ENCODE measurements at places on chromosomes 2 and 18.

DNA sequence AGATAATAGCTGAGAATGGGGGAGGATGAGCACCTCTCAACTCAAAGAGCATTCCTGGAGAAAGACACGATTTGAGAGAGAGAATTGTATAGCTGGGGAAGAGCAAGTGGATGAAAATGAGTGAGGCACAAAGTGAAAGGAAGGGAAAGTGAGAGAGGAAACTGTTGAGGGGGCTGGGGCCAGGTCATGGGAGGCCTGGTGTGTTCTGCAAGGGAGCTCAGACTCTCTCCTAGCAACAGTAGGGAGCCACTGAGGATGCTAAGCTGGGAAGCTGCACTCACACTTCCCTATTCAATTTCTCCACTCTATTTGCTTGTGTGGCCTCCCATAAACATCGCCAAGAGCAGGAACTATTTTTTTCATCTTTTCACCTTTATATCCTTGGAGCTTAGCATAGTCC lies 14.8 kb downstream of the EVA1A start:
- no peak for DNase-seq

GRCh38 chr2:109143214-109144187 lies 14.5 kb downstream of the SH3RF3 start:
- no peak for DNase-seq

GRCh38 chr2:96918754-96919550 lies 49.1 kb upstream of the SEMA4C start:
- DNase-seq, result no peak

- DNase-seq, result no peak
Measured at GRCh38 chr2:29212009-29212408, 96.8 kb downstream of the CLIP4 start.

DNA sequence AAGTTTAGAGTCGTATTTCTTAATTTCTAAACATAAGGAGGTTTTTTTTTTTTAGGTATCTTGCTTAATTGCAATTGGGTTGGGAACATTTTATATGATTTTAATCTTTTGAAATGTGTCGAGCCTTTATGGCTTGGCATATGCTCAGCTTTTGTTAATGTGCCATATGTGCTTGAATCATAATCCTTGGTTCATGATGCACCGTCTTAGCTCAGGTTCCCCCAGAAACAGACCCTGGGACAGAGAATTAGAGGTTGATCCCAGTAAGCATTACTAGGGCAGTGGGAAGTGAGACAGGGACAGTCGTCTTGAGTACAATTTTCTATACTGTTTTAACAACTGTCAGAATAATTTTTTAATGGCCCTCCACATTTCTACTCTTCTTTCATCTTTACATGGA lies 9.3 kb downstream of the CHCHD5 start:
- DNase-seq, result no peak

DNA sequence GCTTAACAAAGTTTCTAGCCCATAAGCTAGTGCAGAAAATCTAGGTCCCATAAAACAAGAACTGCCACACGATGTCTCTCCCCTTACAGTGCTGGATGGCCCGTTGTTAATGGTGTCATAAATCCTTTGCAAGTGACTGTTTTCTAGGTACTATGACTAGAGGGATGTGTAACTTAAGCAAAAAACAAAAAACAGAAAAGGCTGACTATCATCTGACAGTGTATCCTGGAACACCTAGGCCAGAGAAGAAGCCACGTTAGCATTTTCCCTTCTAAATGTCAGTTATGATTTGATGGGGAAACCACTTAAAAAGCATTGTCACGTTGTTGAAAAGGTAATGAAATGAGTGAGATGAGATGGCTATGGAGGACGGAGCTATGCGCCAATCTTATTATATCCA lies 2.4 kb downstream of the CASP8 start:
- DNase-seq, result no peak

GRCh38 chr18:67250776-67251424 lies 265.6 kb downstream of the DSEL start:
- no peak for DNase-seq

GRCh38 chr18:8856769-8857393 lies 151.5 kb downstream of the MTCL1 start:
- DNase-seq, result no peak

DNA sequence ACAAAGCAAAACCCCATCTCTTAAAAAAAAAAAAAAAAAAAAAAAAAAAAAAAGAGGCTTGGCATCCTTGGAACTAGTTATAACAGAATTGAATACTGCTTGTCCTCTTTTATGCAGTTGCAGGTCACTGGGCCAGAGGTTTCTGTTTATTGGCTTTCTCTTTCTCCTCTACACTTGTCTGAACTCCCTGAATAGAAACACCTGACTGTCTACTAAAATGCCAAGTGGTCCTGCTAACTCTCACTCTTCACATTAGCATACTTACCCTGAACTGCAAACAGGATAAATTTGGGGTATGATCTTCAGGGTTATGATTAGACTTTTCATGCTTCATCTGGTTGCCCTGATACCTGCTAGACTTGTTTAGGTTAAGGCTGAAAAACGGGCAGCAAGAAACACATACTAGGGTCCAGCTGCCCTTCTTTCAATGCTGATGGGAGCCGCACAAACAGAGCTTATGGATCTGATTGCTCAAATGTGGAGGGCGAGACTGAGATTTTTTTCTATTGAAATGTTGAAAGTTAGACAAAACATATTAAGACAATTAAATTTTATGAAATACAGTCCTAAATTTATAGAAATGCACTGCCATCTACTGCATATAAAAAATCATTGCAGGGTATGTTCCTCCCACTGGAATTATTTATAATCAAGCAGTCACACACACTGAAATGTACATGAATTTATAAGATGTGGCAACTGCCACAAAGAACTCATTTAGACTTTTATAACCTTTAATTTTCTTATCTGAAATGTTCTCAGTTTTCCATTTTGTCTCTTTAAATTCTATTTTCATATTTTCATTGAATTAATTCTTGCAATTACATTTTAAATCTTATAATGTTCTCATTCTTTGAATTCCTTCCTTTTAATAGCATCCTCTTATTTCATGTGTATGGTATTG lies 40.8 kb downstream of the GTF3C3 start:
- DNase-seq, result peak; percentile 8

- no peak for DNase-seq
Measured at GRCh38 chr2:175883586-175884194, 118.4 kb downstream of the LNPK start.

- no peak for DNase-seq
Measured at GRCh38 chr2:228140934-228141528, 40.5 kb downstream of the SPHKAP start.

DNA sequence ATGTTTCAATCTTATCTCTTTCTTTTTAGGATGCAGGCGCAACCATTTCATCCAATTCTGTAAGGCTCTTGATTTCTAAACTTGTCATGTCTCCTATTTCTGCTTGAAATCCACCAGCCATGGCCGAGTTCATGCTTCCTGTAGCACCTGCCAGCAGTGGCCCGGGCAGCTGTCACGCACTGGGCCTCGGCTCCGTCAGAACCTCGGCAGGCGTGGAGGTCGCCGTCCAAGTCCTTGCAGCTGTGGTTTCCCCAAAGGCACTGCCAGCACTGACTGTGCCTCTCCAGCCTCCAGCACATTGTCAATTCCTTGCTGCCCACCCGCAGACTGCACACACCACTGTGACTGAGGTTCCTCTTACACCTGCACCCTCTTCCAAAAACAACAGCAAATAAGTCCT lies 188.7 kb upstream of the SALL3 start:
- no peak for DNase-seq

- DNase-seq, result no peak
Measured at GRCh38 chr2:46367286-46367685, 70.1 kb downstream of the EPAS1 start.

DNA sequence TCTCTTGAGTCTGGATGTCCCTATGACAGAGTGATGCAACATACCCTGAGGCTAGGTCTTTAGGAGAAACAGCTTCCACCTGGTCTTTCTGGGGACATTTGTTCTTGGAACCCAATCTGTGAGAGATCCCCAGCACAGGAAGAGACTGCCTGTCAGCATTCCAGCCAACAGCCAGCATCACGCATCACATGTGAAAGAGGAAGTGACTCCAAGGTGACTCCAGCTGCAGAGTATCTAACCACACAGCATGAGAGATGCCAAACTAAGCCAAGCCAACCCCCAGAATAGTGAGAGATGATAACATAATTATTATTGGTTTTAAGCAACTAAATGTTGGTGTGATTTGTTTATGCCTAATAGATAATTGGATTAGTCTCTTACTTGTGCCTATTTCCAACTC lies 35.7 kb downstream of the C18orf63 start:
- DNase-seq, result peak; percentile 50

GRCh38 chr2:217729421-217730053 lies 273.3 kb downstream of the TNS1 start:
- no peak for DNase-seq

DNA sequence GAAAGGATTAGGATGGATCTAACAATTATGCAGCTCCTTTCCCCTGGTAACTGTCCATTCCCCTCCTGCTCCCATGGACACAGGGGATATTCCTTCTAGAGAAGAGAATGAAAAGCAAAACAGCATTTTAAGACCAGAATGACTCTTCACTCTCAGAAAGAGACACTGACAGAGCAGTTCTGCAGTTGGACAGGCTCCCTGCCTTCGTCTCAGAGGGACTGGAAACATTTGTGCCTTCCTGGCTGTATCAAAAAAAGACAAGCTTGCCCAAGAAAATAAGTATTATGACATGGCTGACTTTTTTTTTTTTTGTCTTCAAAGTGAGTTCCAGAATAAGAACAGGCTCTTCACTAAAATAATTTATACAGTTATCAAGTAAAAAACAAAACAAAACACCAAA lies 9.5 kb downstream of the PID1 start:
- no peak for DNase-seq

DNA sequence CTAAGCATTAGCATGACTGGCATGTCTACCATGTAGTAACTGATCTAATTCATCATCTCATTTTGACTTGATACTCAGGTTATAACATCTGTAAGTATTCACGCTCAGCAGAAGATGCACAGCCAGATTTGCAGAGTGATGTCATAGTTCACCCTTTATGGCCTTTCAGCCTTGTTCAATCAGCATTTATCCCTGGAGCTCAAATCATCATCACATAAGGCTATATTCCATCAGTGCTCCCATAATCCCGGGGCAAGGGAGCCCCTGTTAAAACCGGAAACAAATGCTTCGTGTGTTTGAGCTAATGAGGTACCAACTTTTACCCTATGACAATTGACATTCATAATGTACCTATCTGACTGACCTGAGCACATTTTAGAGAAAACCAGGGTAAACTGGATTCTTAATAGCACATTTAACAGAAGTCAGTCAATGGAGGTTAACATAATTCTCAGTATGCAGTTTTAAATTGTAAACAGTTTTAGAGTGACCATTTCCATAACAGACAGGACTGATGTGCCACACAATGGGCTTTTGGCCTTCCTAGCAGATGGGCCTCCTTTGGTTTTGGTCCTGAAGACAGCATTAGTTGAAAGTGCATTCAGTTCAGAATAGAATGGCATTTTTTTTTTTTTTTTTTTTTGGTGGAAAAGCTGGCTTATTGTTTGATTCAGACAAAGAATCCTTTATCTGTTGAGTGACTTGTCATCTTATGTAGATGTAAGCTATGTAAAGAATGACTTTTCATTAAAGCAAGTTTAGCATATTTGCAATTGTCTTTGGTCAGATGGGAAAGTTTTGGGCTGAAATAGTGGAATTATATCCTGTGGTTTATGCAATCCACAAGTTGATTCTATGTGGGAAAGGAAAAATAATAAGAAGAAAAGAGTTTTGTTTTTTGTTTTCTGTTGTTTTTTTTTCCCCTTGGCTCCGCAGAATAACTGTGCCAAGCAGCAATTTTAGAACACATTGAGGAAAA lies 866.0 kb upstream of the ACVR2A start:
- no peak for DNase-seq
